ENCODE measurements at places on chromosomes 2 and 18.

GRCh38 chr2:8709611-8710010 is 27.8 kb downstream of the ID2 start:
- no peak for DNase-seq

DNA sequence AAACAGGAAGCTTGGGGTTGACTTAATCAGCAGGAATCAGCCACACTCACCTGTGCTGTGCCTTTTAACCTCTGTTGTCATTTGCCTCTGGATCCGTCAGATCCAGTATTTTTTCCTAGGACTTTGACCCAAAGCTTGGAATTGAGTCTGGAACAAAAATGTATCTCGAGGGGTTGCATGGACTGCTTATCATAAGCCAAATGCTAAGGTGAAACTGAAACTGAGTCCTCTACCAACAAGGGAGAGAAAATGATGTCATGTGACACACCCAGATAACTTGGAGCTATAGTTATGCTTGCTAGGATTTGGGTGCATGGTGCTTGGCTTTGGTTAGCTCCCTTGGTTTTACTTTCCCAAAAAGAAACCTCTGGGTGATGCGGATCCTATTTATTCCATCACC is 2158.6 kb upstream of the PIK3C3 start:
- no peak for DNase-seq

DNA sequence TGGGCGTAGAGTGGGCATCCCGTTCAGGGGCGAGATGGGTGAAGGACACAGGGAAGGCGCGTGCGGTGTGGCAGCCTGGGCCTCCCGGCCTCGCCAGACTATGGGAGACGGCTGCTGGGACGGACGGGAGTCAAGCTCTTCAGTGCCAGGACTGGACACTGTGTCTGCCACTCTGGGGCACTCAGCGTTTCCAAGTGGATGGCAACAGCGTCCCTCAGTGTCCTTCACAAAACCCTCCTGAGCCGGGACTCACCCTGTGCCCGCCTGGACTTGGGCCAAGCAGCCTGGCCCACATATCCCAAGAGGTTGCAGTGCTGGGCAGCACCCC is 16.3 kb upstream of the BOK start:
- DNase-seq = no peak

GRCh38 chr2:112832841-112833638 is 3.5 kb downstream of the IL1B start:
- no peak for DNase-seq

- DNase-seq = no peak
Measured at GRCh38 chr2:217273162-217273561, 413.3 kb upstream of the TNP1 start.

DNA sequence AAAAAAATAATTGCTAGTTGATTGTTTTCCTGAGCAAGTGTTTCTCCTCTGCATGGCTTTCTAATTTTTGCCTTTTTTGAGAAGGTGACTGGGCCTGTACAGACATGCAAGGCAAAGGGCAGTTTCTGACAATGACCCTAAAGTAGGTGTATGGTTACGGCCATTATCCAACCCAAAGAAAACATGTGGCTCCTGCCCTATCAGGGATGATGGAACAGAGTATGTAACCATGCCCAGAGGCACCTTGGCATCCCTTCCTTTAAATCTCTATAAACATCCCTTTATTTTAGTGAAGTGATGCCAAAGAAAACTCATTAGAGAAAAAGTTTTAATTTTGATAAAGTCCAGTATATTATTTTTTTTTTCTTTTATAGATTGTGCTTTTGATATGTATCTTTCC is 217.5 kb downstream of the LPIN1 start:
- no peak for DNase-seq

DNA sequence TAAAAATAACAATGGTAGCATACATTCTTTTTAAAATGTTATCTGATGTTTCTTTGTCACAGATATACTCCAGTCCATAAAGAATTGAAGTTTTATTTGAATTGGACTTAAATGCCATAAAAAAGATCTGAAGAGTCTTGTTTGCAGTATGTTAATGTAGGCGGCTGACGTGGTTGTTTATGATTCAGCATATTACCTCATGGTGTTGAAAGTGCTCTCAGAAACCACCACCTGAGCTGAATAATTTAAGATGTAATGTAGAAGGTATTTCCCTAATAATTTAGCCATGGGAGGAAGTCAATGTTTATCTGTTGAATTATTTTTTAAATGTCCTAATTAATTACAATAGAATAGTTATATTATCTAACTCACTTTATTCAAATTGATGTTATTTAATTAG is 58.6 kb upstream of the CHN1 start:
- no peak for DNase-seq

DNA sequence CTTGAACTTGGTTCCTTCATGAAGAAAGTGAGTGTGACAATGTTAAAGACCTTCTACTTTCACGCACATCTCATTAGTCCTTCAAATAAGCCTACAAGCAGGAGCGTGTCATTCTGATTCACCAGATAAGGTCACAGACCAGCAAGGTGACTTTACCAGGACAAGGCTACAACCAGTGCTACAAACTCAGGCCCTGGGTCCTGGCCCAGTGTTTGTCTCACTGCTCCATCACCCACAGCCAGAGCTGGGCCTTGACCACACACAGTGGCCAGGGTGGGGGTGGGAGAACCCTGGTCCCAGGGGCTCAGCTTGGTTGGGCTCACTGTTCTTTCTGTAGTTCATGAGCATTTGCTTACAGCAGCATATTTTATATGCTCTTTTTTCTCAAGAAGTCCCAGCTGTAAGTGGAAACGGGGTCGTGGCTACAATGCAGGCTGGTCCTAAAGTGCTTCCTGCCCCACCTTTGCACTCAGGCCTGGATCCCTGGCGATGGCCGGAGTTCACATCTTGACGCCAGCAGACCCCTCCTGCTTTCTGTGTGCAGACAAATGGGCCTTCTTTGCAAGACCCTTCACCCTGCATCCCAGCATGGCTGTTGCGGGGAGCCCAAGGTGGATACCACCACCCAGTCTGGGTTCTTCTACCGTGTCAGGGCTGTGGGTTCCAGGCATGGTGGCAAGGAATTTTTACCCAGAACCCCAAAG is 153.6 kb upstream of the EPAS1 start:
- DNase-seq = no peak

GRCh38 chr2:49973436-49973835 is 819.1 kb upstream of the FSHR start:
- no peak for DNase-seq

DNA sequence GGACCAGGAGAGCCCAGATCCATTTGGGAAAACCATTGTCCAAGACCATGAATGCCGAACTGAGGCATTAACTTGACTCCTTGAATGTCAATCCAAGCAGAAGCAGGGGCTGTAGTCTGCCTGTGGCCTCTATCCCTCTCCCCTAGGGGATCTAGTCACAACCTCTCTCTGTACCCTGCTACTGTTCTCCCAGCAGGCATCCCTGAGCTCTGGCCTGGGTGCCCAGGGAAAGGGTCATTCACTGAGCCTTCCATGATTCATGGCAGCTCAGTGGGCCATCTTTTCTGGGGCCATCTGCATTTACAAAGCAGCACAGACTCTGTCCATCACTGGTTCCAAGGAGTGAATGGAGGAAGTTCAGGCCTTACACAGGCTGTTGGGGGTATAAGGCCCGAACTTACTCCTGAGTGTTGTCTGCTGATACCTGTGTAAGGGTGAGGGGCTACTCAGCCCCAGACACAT is 151.8 kb downstream of the ZFP36L2 start:
- DNase-seq = no peak

DNA sequence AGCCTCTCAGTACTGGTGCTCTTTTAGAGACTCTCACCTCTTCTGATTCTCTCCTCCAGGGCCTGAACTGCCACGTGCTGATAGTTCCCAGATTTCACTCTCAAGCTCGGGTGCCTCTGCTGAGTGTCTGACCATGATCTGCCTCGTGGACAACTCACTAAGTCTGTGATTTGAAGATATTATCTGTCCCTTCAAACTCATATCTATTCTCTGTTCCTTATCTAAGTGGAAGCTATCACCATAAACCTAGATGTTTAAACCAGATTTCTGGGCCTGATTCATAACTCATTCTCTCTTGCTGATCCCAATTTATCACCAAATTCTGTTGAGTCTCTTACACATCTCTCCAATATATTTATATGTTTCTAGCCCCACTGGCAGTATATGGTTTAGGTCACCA is 29.9 kb upstream of the KIDINS220 start:
- DNase-seq = no peak

- DNase-seq = no peak
Measured at GRCh38 chr2:222424729-222425671, 657 bp downstream of the SGPP2 start.

DNA sequence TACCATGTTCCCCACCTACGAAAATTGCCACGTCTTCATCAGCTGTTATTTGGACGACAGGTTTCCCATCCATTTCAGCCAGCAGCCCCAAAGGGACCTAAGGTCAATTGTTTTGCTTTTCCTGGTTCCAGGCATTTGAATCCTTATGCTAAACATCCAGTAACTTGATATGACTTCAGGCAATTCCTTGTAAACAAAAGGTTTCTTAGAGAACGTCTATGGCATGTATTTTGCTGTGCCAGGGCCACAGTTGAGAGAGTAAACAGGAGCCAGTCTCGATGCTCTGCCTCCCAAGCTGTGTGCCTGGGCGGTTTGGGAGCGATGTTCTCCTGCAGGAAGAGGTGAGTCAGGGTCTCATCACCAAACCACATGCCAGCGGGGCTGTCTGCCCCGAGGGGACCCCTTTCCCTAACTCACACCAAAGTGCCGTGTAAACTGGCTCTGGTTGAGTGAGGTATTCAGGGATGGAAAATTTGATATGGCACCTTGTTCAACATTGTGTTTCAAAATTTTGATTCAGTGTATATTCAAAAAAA is 12.9 kb upstream of the MC5R start:
- DNase-seq = no peak

DNA sequence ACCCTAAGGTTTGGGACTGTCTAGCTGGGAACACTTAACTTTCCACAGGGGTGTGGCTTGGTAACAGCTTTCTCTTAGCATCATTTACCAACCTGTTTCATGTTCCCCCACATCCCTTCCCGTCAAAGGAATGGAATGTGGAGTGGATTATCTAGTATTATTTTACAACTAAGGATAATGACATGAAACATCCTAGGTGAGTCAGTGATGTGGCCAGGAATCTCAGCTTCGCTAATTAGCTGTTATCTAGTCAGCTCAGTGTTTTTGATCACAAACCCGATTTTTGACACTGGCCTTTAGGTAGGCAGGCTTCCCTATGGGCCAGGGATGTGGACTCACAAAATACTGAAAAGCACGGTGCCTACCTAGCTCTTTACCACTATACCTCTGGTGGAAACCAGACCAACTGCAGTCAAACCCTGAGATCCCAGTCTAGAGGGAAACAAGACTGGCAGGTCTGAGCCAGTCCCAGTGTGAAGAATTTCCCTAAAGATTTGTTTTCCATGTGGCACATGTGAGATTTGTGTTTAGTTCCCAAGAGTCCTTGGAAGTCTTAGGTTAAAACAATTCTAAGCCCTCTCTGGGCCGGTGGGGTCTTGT is 2.8 kb upstream of the NRP2 start:
- no peak for DNase-seq

DNA sequence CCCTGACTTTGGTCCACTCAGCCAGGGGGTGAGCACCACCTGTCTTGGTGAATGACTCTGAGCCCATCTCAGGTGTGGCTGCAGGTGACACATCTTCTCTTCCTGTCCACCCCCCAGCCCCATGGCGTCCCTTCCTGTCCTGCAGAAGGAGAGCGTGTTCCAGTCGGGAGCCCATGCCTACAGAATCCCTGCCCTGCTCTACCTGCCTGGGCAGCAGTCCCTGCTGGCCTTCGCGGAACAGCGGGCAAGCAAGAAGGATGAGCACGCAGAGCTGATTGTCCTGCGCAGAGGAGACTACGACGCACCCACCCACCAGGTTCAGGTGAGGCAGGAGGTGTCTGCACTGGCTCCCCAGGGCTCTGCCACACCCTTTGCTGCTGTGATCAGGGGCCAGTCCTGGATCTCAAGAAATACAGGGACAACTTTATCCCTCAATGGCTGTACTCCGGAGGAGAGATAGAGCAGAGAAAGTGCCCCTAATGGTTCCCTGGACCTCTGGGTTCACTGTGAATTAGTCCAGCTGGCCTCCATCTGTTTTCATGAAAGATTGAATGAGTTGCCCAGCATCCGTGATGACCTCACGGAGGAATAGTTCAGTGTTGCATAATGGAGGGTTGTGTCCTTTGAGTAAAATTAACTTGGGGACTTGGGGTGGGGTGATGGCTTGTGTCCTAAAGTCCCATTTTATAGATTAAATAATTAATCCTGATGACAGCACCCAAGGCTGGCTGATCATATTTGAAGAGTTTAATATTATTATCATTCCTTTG is at the start of gene NEU2:
TSS of gene NEU2 (plus strand) at position 122 of the 770 bp plus-strand sequence. CDS start at position 122, 0 bp downstream.
- DNase-seq = no peak

DNA sequence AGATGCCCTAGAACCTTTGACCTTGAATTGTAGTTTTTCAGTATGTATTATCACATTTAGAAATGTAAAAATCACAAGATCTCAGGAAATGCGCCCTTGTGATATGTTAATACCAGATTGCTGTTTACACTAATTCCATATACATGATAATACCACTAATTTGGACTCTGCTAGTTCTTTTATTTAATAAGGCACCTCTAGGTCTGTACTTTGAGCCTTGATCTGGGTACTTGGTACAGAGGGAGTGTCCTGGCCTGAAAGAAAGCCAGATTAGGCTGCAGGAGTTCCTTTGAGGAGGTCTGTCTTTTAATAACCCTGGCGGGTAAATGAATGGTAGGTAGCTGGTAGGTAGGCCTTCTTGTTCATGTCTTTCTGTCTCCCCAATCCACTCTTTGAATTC is 26.3 kb downstream of the PLEKHA3 start:
- DNase-seq = no peak

DNA sequence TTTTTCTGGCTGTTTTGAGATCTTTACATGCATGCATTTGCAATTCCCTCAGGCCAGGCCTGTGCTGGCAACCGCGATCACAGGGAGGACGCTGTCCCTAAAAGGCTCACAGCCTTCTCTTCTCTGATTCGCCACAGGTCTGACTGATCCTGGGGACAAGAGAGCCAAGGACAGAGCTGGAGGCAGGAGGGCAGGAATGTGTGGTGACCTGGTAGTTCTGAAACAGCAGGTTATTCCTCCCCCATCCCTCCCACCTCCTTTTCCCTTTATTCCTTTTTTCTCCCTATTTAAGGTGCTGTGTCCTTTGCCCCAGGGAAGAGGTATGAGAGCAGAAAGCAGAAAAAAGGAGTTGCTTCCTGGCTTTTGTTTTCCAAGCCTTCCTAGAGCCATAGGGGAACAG is 21.9 kb downstream of the TMEM177 start:
- no peak for DNase-seq

GRCh38 chr2:86593266-86593665 is 30.0 kb upstream of the CHMP3 start:
- no peak for DNase-seq

- DNase-seq = no peak
Measured at GRCh38 chr2:105904938-105905337, 160.2 kb downstream of the NCK2 start.

GRCh38 chr2:183185534-183185933 is 61.3 kb downstream of the NUP35 start:
- no peak for DNase-seq

GRCh38 chr2:26754539-26754938 is 9.5 kb upstream of the SLC35F6 start:
- DNase-seq = no peak

- DNase-seq = no peak
Measured at GRCh38 chr2:10324095-10324832, 21.6 kb downstream of the HPCAL1 start.

GRCh38 chr2:24491542-24492420 is 727 bp downstream of the NCOA1 start:
- DNase-seq = peak; percentile 66

GRCh38 chr2:196511258-196512168 is 128.0 kb upstream of the CCDC150 start:
- DNase-seq = no peak

- DNase-seq = no peak
Measured at GRCh38 chr2:23499439-23499838, 114.5 kb downstream of the KLHL29 start.
